ENCODE measurements at places on chromosomes 3 and 15.

- DNase-seq = no peak
Measured at GRCh38 chr3:107284612-107285011, 92.6 kb upstream of the CCDC54 start.

DNA sequence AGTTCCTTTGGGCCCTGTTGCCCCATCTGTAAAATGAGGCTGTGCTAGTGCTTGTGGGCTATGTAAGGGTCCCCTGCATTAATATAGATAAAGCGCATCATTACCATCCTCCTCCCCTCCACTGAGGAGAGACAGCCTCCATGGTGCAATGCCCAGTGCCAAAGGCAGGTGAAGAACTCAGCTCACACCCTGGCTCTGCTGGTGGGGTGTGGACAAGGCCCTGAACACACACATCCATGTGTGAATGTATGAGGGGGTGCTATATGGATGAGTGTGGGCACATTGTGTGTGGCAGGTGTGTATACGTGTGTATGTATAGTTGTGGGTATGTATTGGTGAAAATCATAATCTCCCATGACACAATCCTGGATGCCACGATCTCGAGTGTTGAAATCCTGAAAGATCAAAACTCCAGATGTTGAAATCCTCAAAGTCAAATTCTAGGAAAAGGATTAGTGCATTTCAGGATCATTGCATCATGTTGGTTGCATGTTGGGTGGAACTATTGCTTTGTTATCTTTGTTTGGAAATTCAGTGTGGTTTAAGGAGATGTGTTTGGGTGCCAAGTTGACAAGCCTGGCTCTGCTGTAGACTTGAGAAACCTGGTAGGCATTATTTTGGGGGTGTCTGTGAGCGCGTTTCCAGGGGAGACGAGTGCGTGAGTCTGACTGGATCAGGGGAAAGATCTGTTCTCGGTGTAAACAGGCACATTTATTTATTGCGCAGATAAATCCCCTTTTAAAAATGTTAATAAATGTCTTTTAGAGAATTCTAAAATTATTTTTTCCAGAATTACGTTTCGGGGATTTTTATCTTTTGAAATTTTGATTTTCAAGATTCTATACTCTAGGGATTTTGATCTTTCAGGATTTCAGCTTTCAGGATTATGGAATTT, 42.0 kb upstream of the SEC61A1 start:
- DNase-seq = no peak

DNA sequence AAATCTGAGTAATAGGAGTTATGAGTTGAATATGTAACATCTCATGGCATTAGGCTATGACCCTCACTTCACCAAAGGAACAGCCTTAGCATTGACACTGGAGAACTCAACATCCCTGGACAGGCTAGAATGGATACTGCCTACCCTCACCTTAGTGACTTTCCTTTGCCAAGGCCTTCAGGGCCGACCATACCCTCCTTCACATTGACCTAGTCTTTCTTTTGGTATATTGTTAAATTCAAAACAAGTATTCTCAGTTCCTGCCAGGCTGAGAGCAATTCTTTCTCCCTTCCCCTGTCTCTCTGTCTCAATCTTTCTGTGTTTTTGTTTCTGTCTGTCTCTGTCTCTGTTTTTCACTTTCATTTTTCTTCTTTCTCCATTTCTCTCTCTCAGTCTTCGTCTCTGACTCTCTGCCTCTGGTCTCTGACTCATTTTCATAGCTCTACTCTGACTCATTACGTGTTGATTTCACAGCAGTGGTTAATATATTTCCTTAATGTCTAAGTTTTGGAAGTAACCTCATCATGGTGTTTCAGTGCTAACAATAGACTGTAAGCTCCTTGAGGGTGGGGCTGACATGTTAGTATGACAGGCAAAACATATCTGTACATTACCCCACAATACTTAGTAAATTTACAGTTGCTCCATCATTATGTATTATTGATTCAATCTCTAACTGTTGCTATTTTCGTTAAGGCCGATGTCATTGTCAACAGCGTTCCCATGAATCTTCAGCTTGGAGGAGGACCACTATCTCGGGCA, 32.5 kb downstream of the PARP15 start:
- peak; percentile 80 for DNase-seq

- no peak for DNase-seq
Measured at GRCh38 chr3:16204751-16205150, 30.3 kb downstream of the GALNT15 start.

GRCh38 chr3:145739926-145740325, 421.1 kb downstream of the PLOD2 start:
- no peak for DNase-seq

DNA sequence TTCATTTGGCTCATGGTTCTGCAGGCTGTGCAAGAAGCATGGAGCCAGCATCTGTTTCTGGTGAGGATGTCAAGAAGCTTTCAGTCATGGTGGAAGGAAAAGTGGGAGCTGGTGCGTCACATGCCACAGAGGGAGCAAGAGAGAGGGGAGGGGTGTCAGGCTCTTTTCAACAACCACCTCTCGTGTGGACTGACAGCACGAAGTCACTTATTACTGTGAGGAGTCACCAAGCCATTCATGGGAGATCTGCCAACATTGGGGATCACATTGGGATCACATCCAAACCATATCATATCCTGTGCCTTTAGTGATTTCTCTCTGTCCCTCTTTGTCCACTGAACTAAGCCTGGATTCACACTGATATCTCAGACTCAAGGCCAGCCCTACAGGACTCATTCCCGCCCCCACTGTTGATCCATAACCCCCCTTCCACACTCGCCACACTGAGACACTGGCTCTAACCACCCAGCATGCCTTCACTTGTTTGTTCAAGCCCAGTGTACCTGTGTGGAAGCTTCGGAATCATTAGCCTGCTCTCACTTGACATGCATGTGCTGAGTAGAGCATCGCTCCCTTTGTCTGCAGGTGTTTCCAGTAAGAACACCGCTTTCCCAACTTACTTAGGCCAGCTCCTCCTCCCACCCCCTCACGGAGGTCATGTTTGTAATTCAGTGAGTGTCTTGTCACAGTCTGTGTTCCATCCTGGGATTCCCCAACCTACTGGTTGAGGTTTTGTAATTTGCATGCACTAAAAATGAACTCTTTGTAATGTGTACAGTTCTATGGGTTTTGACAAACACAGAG, 132.2 kb downstream of the KLF13 start:
- peak; percentile 82 for DNase-seq

DNA sequence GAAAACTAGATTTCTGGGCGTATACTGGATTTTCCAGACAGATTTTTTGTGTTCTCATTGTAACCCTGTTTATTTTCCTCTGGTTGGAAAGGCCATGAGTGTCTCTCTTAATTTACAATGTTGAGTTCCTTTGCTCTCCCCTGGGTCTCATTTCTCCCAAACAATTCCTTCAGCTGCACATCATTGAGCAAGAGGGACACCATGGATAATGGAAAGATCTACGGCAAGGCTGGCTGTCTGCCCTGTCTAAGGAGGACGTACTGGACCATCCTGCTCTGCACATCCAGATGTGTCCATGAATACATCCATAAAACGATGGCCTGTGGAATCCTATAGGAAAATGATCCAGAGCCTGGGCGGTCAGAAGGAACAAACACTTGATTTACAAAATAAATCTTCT, 258.1 kb upstream of the MCTP2 start:
- no peak for DNase-seq

DNA sequence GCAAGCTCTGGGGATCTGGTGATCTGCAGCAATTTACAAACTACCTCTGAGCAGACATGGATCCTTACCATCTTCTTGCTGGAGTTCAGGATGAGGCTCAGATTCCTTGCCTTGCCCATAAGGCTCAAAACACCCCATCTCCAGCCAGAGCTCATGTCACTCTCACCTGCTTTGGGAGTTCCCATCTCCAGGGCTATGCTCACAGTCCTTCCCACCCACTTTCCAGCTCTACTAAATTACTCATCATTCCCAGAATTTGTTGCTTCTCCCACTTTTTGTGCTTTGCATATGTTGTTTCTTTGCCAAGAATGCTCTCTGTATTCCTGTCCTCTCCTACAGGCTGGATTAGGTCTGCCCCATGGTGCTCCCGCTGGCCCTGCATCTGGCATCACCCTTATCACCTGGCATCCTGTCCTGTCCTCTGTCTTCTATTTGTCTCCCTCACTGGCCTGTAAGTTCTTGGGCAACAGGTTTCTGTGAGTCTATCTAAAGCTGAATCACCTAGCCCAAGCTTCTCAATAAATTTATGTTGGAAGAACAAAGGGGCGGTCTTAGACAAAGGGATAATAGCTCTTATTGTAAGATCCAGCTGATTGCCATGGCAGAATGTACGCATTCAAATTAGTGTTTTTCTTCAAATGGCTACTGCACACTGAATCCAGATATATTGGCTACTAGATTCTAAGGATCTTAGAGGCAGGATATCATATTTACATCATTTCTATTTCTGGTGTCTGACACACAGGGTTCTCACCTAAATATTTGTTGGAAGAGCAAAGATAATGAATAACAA, 179.2 kb downstream of the CLSTN2 start:
- DNase-seq = no peak

DNA sequence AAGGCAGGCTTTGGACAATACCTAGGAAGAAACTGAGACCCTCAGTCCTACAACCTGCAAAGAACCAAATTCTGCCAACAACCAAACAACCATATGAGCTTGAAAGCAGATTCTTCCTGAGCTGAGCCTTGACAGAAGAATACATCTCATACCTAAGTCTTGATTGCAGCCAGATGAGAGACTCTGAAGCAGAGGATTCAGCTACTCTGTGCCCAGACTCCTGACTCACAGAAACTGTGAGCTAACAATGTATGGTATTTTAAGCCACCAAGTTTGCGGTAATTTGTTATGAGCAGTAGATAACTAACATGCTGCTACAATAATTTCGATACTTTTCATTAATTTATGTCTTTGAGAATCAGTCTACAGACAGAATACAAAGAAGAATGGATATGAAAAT, 325.1 kb upstream of the CBLB start:
- no peak for DNase-seq

DNA sequence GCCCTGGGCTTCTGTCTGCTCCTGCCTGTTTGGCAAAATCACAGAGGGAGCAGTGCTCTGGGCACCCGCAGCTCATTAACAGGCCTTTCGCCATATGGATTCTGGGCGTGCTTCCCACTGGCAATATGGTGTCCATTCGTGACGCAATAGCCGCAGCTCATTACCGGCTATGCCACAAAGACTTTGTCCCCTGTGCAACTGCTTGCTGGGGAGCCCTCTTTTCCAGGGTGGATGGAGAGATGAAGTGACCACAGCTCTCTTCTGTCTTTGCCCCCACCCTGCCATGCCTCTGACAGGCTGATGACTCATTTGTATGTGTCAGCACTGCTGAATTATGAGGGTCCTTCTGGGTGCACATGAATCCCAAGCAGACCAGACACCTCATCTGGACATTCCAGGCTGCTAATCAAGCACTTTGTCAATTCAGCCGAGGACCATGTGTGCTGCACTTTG, 214.3 kb upstream of the FEZF2 start:
- DNase-seq = no peak

GRCh38 chr3:49004352-49005302, 2.6 kb upstream of the WDR6 start:
- DNase-seq = no peak
